Muscle of back (tissue), 13 donors: ENCODE measurements at places on chromosomes 2 and 18. TPM values are rescaled to one million over a fixed set of nuclear protein-coding genes. Genes with fewer than 3 reads are reported as not detected.

The CABYR gene
- 3.0 TPM for polyA plus RNA-seq

The CYRIA gene
- 4.4 TPM for polyA plus RNA-seq

The LRP1B gene
- 1.9 TPM for polyA plus RNA-seq

The KRTCAP3 gene
- polyA plus RNA-seq = 2.1 TPM

The FAM161A gene
- 14.8 TPM for polyA plus RNA-seq

The ZAP70 gene
- polyA plus RNA-seq = 2.3 TPM

The RAX gene
- not detected for polyA plus RNA-seq

The CYS1 gene
- polyA plus RNA-seq = 11.0 TPM

- DNase-seq = no peak
Measured at GRCh38 chr18:28559511-28559910, 382.6 kb upstream of the CDH2 start.

- DNase-seq = no peak
Measured at GRCh38 chr2:20961858-20962257, 82.0 kb downstream of the APOB start.

DNA sequence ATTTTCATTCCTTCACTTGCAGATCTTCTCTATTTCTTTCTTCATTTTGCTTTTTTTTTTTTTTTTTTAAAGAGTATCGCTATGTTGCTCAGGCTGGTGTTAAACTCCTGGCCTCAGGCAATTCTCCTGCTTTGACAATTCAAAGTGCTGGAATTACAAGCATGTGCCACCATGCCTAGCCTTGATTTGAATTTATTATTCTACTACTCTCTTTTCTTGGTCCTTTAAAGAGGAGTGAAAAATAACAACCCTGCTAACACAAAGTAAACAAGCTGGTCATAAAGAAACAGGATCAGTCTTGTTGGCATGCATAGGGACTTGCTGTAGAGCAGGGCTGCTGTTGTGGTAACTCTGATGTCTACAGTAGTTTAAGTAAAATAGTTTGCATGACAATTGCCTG is 1615.3 kb upstream of the ZEB2 start:
- no peak for DNase-seq

- DNase-seq = no peak
Measured at GRCh38 chr2:51120754-51121280, 88.9 kb upstream of the NRXN1 start.

DNA sequence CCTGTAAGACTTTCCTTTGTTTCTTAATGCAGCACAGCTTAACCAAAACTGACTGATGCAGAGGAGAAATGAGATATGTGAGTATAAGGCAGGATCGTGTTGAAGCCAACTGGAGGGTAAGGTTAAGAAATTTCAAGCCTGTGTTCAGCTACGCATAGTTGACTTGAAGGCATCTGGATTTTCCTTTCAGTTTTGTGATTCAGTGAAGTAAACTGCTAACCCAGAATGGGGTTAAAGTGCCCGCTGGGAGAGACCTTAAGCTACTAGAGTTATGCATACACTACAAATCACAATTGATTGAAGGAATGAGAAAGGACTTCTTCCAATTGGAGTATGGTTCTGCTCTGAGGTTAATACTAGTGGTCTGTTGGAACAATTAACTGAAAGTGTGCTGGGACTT is 22.6 kb downstream of the THSD7B start:
- DNase-seq = no peak

GRCh38 chr2:70087702-70088597 is 673 bp downstream of the PCBP1 start:
- peak; percentile 41 for DNase-seq

- DNase-seq = peak; percentile 81
Measured at GRCh38 chr18:12659904-12660605, 2.1 kb upstream of the SPIRE1 start.

GRCh38 chr2:113124181-113124961 is 3.0 kb upstream of the IL1RN start:
- DNase-seq = no peak

DNA sequence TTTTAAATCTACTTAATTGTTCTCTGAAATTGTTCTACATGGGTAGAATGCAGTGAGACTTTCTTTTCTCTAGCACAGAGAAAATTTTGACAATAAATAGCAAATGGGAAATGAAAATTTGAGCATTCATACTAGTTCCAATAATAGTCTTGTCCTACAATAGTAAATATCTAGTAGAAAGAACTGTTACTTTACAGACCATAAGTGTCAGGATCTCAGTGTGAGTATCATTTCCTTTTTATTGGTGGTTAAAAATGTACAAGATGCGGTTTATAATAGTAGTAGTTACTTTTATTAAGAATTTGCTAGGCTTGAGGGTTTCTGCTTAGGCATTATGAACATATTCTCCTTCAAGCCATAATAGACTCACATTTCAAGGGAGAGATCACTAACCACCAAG is 43.2 kb downstream of the KCNE4 start:
- DNase-seq = no peak

DNA sequence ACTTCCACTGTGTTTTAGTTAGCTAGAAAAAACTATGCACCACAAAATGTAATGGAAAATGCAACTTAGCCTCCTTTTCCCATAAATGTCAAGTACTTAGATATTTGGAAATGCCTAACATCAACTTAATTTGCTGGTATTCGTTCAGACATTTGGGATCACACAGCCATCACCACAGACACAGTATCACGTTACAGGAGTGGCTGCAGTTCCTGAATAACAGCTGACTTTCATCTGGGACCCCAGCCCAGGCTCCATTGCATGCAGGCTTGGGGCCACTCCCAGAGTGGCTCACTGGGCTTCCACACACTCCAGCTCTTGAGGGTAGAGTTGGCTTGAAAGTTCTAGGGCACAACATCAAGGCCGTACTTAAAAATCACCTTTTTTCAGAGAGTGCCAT is 9.3 kb downstream of the TMEM182 start:
- DNase-seq = no peak
